ENCODE measurements at places on chromosomes 2 and 18.

- DNase-seq: no peak
Observed at GRCh38 chr2:225164401-225165050, 122.3 kb upstream of the DOCK10 start.

DNA sequence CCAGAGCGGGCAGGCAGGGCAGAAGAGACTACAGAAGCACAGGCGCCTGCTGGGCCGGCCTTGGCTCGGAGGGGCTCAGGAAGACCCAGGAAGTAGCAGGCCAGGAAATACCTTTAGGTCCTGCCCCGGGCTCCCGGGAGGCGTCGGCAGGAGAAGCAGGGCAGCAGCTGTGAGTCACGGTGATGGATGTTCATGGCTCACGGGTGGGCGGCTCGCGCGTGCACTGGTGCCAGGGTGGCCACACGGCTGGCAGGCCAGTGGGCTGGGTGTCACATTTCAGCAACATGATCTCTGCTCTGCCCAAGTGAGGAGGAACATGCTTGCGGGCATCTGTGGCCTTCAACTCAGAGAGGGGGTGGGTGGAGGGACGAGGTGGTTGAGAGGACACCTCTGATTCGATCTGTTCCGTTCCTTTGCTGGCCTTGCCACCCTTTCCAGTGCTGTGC lies 139.3 kb downstream of the KLHL29 start:
- no peak for DNase-seq

DNA sequence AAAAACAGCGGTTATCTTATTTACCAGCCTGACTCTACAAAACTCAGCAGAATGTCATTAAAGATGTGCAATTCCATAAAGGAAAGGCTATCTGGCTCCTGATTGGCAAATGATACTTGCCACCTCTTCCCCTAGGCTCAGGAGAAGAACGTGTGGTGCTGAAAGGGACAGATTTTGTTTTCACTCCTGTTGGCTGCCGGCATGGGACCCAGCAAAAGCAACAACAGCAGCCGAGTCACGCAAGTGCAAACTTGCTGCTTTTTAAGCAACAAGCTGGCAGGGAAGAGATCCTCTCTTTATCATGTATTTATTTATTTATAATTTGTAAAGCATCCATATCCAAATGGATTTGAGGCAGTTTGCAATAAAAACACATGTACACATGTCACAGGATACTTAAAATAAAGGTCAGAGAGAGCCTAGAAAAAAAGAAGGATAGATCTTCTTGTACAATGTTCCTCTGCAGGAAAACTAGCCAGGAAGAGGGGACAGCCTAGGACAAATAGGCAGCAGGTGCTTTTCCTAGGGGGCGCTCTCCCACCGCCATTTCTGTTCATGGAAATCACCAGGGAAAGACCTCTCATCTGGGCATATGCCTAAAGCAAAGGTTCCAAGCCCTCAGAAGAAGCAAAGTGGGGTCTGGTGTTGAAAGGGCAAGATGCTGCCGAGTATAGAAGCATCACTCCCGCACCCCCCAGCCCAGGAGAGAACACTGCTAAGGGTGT lies 799.3 kb downstream of the BCL11A start:
- no peak for DNase-seq

GRCh38 chr18:4172196-4173100 lies 282.7 kb downstream of the DLGAP1 start:
- DNase-seq: no peak

DNA sequence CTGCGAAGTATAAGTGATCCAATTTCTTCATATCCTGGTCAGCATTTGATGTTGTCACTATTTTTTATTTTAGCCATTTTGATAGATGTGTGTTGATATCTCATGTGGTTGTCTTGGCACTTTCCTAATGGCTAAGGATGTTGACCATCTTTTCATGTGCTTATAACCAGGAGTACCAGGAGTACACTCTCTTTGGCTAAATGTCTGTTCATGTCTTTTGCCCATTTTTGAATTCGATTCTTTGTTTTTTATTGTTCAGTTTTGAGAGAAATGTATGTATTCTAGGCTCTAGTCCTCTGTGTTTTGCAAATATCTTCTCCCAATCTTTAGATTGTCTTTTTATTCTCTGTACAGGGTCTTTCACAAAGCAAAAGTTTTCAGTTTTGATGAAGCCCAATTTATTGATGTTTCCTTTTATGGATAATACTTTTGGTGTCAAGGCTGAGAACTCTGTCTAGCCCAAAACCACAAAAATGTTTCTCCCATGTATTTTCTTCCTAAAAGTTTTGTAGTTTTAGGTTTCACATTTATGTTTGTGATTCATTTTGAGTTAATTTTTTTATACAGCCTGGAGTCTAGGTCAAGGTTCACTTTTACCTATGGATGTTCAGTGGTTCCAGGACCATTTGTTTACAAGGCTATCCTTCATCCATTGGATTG lies 65.4 kb downstream of the SDC1 start:
- no peak for DNase-seq

- DNase-seq: no peak
Observed at GRCh38 chr2:75027886-75028285, 69.4 kb downstream of the POLE4 start.

DNA sequence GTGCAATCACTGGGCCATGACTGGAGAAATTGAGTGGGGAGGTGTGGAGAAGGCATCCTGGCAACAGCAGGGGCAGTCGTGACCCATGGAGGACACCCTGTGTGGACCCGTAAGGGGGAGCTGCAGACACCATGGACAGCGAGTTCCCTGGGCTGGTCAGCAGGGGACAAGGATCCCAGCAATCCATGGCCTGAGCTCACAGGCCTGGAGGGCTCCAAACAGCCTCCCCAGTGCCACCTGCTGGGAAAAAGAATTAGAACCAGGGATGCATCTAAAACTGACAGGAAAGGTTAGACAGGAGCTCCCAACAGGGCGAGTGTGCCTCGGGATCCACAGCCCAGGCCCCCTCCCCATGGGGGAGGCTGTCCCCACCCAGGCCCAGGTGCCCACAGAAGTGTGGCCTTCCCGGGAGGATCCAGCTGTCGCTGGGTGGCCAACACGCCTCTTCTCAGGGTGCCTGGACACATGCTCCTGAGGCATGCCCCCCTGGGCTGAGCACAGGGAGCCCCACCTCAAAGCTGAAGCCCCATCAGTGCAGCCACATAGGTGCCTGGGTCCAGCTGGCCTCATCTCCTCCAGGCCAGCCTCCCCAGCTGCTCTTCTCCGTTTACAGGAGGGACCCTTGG lies 20.5 kb upstream of the KIF1A start:
- no peak for DNase-seq

DNA sequence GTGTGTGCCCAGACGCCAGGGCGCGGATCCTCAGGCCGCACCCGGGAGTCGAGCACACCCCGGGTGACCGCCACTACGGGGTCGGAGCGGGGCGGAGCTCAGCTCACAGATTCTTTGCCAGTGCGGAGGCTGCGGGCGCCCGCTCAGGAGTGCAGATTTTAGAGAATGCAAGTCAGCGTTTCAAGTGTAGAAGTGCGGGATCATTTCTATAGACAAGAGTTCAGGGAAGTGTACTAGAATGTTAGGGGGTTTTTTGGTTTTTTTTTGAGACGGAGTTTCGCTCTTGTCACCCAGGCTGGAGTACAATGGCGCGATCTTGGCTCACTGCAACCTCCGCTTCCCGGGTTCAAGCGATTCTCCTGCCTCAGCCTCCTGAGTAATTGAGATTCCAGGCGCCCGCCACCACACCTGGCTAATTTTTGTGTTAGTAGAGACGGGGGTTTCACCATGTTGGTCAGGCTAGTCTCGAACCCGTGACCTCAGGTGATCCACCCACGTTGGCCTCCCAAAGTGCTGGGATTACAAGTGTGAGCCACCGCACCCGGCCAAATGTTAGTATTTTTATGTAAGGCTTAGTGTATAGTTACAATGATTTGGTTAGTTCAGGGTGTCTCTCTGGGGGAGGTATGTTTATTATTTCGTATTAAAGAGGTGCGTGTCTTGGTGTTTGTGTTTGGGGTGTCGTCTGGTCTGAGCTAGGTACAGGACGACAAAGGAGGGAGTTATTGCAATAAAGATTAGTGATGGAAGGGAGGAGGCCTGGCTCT lies 619 bp upstream of the FAM168B start:
- peak; percentile 56 for DNase-seq

- no peak for DNase-seq
Observed at GRCh38 chr2:55999231-55999630, 75.6 kb upstream of the EFEMP1 start.

DNA sequence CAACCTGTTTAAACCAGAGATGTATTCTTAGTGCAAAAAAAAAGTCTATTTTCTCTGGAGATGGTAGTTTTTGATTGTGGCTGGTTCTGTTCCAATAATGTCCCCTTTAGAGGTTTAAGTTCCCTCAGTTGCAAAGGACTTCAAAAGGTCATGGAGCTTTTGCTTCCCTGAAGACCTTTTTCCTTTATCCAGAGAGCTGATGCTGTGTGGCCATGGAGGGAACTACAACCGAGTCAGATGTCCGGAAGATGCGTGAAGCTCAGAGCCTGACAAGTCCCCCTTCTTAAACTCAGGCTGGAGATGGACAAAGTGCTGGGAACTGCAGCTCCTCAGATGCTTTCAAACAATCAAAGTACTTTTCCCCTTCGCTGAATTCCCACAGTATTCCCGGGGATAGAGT lies 176.1 kb downstream of the TMEM18 start:
- DNase-seq: no peak

GRCh38 chr18:58091099-58091611 lies 47.1 kb downstream of the NEDD4L start:
- no peak for DNase-seq

- DNase-seq: no peak
Observed at GRCh38 chr2:101974663-101975062, 17.1 kb upstream of the IL1R2 start.

- DNase-seq: peak; percentile 21
Observed at GRCh38 chr18:23828426-23828825, 139.2 kb downstream of the LAMA3 start.

DNA sequence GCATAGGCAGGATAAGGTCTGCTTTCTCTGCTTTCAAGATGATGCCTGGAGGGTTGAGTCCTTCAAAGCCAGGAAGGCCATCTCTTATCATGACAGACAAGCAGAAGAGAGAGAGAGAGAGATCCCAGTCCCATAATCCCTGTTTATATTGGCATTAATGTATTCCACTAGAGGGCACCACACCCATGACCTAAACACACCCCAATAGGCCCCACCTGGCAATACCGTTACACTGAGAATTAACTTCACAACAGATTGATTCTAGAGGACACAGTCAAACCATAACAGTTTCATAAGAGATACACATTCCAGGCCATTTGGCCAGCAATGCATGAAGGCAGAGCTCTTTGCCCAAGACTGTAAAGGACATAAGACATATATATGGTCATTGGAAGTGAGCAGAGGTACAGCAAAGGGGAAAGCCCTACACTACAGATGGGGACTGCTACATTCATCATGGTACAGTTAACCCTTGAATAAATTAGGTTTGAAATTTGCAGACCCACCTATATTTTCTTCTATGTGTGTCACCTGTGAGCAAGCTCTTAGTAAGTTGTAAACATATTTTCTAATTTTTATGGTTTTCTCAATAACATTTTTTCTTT lies 1516.1 kb downstream of the RPIA start:
- no peak for DNase-seq

DNA sequence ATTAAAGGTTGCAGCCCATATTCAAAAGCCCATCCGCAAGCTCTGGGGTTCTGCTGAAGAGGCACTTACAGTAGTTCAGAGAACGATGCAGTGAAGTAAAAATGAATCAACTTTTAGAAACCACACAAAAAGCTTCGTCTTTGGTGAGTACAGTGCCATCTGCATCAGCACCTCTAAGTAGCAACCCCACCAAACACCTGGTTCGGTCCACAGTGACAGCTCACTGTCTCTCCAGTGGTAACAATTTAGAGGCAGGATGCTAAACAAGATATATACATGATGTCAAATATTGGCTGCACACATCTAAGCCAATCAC lies 275.4 kb upstream of the TCF4 start:
- DNase-seq: no peak

- DNase-seq: peak; percentile 4
Observed at GRCh38 chr2:176491172-176491904, 222.1 kb downstream of the MTX2 start.

DNA sequence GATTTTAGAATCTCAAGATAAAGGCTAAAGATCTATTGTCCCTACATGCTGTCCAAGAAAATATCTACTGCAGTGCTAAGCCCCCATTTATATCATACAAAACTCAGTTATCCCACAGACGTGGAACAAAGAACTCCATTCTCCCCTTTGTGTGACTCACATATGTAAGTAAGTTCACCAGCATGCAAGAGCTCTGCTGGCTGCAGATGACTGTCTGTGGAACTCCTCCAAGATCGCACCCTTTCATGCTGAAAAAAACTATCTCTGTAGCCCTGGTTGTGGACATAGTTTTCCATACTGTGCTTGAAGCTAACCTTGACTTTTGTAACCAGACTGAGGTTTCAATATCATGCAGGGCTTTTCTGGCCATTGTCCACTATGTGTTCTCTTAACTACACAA lies 207.1 kb downstream of the ZNF521 start:
- DNase-seq: no peak

DNA sequence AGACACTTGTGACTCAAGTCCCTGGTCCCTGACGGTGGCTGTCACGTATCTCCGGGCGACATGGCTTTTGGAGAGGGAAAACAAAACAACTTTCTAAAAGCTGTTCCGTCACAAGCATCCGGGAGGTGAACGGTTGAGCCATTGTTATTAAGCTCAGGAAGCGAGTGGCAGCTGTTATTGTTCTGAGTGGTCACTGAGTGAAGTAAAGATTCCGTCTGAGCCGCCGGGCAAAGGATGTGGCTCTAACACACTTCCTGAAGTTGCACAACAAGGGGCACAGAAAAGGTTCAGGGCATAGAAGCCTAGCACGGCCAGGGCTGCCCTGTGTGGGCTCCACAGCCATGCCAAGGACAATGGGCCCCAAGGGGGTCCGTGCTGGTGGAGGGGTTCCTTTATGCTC lies 24.3 kb downstream of the INPP5D start:
- no peak for DNase-seq

DNA sequence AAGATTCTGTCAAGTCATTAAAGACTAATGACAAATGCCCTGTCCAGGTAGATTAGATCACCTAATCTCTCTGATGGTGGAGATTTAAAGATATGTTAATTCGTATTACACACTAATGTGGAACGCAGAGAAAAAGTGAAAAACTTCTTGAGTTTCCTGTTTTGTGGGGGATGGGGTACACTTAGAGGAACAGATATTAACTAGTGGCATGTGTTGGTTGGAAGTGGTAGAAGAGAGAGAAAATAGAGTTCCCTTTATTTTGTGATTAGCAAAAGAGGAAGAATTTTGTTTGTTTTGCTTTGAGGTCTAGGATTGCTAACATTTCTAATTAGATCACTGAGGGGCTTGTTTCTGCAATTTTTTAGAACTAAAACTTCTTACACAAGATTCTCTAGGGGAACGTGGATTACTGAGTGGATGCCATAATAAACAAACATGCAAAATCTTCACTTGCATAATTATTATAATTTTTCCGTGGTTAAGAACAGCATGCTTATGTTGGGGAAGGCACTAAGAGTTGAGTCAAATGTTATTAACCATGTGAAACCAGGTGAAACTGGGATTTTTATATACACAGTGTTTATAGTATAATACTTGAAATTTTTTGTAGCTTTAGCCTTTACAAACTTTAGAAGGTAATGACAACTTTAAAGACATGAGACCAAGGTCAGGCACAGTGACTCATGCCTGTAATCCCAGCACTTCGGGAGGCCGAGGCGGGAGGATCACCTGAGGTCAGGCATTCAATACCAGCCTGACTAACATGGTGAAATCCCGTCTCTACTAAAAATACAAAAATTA lies 97.4 kb upstream of the STK17B start:
- no peak for DNase-seq

- no peak for DNase-seq
Observed at GRCh38 chr2:224860786-224861185, 144.6 kb upstream of the CCDC195 start.

Data from stimulated activated CD8-positive, alpha-beta memory T cell treated with anti-CD3 and anti-CD28 coated beads, Interleukin-4, amount 100 ng/mL, for 4 hours (primary cell).